Ovary (tissue), 10 donors: ENCODE measurements at places on chromosomes 11 and 22.

- DNase-seq = no peak
These were observed 121.7 kb downstream of the PARVA start for GRCh38 chr11:12499071-12499470.

GRCh38 chr22:26041931-26042330 is 127.3 kb upstream of the SEZ6L start:
- no peak for DNase-seq

DNA sequence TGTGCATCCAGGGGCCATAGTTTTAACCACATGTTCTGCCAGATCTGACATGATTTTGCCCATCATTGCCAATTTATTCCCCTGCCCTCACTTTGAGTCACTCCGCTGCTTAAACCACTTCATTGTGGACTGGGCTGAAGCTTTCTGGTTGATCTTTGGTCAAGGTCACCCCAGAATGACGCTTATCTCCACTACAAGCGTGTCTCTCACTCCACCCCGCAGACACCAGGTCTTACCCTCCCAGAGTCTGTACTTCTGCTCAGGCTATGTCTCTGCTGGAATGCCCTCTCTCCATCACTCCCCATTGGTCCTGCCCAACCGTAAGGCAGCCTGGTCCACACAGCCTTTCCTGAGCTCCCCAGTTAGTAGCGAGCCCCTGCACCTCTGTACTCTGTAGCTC is 170.5 kb upstream of the SYT13 start:
- DNase-seq = no peak

GRCh38 chr11:83608571-83608970 is 322.4 kb upstream of the CCDC90B start:
- no peak for DNase-seq

GRCh38 chr11:69131644-69132300 is 24.0 kb upstream of the SMIM38 start:
- peak; percentile 44 for DNase-seq

DNA sequence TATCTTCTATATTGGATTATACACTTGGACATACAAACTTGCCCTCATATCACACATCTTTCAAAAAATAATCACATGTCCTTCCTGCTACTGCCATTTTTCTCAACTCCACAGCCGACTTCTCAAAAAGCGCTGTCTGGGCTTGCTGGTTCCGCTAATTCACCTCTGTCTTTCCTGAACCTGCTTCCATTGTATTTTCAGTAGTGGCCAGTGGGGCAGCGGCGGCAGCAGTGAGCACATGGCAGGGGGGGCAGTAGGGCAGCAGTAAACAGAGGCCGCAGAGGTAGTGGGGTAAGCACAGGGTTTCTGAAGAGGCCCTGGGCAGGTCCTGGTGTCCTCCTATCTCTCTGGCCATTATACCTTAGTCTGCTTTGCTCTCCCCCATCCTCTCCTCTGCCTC is 126.3 kb downstream of the RRAS2 start:
- no peak for DNase-seq

DNA sequence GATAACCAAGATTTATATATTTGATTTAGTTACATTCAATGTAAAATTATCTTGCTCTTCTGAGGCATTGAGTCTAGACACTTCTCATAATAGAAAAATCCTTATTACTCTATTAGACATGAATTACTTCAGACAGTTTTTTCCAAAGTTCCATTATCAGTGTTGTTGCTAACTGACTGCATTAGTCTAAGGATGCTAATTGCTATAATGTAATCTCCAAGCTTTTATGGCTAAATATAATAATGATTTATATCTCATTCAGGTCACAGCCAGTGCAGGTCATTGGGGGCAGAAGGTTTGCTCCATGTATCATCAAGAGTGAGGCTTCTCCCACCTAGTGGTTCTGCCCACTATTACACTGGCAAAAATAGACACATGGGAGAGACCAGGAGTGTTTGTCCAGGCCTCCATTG is 377.2 kb upstream of the DDI1 start:
- no peak for DNase-seq

DNA sequence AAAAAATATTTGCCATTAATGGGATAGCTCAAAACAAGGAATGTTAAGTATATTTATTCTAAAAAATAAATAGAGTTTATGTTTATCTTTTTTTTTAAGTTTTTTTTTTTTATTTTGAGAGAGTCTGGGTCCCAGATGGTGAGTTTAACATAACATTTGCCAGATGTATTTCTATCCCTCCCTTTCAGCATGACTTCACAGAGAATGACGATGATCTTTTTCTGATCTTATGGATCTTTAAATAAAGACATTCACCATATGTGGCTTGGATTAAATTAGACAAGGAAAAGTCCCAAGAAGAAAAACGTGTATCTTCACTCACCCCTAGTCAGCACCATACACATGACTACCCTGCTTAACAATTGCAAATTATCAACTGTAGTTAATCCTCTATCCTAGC is 839.8 kb upstream of the CNTN5 start:
- DNase-seq = no peak

DNA sequence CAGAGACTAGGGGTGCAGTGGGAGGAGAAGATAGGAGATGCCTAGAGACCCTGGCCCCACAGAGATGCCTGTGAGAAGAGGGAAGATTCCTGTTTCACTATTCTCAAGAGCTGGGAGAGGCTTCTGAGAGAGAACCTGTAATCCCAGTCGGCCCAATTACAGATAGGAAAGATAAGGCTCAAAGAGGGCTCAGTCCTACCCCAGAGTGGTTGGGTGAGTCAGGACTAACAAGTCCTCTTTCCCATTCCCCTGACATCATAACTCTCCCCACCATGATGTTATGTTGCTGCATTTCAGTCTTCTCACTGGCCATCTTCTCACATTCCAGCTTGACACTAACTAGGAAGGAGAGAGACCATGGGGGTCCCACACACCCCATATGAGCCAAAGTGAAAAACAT is 17.9 kb downstream of the ARHGEF12 start:
- no peak for DNase-seq

GRCh38 chr11:61392981-61393595 is 701 bp downstream of the TMEM216 start:
- no peak for DNase-seq

GRCh38 chr22:48581205-48581766 is 1246.4 kb downstream of the BRD1 start:
- DNase-seq = no peak

GRCh38 chr22:35727436-35727835 is 9.8 kb downstream of the APOL5 start:
- no peak for DNase-seq

GRCh38 chr11:85735876-85736460 is 50.0 kb upstream of the CCDC89 start:
- DNase-seq = no peak

DNA sequence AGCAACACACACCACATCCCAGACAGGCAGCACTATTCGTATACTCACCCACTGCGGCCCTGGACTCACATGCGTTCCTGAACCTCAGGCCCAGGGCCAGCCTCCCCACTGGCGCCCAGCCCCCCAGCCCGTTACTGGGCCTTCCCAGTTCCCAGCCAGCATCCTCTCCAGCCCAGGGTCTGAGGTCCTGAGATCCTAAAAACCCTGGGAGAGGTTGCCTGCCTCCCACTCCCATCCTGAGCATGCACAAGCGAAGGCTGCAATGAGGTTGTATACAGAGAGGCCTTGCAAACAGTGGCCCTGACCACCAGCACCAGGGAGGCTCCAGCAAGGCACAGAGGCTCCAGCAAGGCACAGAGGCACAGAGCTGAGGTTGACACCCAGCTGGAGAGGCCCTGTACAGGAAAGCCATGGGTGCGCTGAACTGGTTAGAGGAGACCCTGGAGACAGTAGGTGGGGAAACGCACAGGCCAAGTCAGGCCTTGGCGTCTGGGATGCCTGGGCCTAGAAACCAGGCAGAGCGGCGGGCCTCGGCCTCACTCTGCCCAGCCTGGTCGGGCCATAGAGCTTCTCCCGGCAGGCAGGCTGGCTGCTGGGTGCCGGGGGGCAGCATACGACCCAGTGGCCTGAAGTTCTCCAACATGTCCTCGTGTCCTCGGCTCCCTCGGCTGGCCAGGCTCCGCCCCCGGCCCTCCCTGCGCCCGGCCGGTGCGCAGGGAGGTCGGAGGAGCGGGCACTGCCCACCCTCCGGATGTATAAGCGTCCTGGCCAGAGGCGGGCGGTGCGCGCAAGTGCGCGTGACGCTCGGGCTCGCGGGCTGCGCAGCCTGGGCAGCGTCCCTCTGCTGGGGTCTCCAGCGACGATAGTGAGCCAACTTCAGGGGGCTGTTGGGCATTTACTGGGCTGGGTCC is 2.3 kb upstream of the TBX1 start:
- no peak for DNase-seq

GRCh38 chr11:45212566-45213315 is 66.3 kb downstream of the PRDM11 start:
- no peak for DNase-seq
